CD8-positive, alpha-beta memory T cell (primary cell): ENCODE measurements at places on chromosomes 2 and 18. TPM values are rescaled to one million over a fixed set of nuclear protein-coding genes. Genes with fewer than 3 reads are reported as not detected.
A peak's percentile ranks its signal among the peaks of the same experiment; 100 is the strongest.

The DYTN gene
- total RNA-seq, result not detected

GRCh38 chr2:88627856-88628570 is 749 bp upstream of the EIF2AK3 start:
- DNase-seq, result peak; percentile 80
- peak overlapping the region; percentile 98 for H3K27ac ChIP-seq
- H3K4me3 ChIP-seq, result peak overlapping the region; percentile 97
- H3K27me3 ChIP-seq, result no peaks in the 10 kb centered on the region

GRCh38 chr2:195863564-195863963 is 205.1 kb downstream of the DNAH7 start:
- H3K4me1 ChIP-seq, result no peaks in the 10 kb centered on the region
- DNase-seq, result no peak
- no peaks in the 10 kb centered on the region for H3K27me3 ChIP-seq
- no peak overlapping the region for H3K4me3 ChIP-seq

DNA sequence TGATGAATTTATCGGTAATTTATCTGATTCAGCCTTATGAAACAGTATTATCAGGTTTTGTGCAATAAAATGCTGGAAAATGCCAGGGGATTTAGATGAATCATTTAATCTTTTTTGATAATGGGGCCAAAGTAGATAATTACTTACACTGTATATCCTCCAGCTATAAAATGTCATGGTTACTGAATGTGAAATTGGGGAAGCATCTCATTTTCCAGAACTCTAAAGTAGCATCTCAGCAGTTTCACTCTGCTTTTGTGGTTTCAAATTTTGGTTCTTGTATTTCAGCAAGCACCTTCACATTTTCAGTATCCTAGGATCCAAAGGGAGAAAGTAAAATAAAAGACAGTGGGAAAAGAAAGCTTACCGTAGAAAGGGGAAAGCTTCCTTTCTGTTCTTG is 12.8 kb downstream of the ANKRD62 start:
- no peaks in the 10 kb centered on the region for H3K36me3 ChIP-seq
- H3K4me1 ChIP-seq, result no peaks in the 10 kb centered on the region
- DNase-seq, result no peak
- no peak overlapping the region for H3K27ac ChIP-seq

DNA sequence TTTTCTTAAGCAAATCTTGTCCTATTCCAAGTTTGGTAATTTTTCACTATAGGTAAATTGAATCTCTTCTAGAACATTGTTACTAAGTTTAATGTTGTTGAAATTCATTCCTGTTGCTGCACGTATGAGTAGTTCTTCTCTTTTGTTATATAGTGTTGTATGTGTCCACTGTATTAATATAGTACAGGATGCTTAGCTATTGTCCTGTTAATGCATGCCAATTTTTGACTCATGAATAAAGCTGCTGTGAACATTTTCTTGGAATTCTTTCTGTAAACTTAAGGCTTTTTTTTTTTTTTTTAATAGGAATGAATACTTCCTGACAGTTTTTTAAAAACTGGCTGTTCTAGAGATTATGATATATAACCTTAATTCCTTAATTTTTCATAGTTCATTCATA is 326.9 kb downstream of the SLC4A3 start:
- no peaks in the 10 kb centered on the region for H3K27me3 ChIP-seq
- no peak overlapping the region for H3K27ac ChIP-seq
- H3K36me3 ChIP-seq, result no peaks in the 10 kb centered on the region
- H3K4me3 ChIP-seq, result no peak overlapping the region
- no peaks in the 10 kb centered on the region for H3K4me1 ChIP-seq
- DNase-seq, result no peak

- peaks cover 16% of the 10 kb centered on the region for H3K4me1 ChIP-seq
- no peak overlapping the region for H3K4me3 ChIP-seq
- H3K27me3 ChIP-seq, result no peaks in the 10 kb centered on the region
- DNase-seq, result peak; percentile 30
Observed at GRCh38 chr2:196066291-196067087, 2.1 kb downstream of the DNAH7 start.
